ENCODE measurements at places on chromosomes 2 and 18.

DNA sequence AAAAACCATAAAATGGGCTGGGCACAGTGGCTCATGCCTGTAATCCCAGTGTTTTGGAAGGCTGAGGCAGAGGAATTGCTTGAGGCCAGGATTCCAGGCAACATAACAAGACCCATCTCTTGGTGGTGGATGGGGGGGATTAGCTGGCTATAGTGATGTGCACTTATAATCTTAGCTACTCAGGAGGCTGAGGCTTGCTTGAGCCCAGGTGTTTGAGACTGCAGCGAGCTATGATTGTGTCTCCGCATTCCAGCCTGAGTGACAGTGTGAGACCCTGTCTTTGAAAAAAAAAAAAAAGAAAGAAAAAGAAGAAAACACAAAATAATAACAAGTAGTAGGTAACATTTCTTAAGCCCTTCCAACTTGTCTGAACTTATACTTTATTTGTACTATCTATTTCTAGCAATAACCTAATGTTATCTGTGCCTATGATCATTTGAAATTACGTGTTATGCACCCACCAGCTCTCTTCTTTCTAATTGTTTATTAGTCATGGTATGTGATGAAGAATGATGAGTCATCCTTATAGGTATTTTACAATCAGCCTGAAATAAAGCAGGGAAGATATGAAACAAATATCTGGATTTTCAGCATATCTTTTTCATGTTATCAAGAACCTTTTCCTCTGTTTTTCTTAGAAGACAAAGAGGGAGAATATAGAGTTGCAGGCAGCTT, 129.3 kb upstream of the UNC80 start:
- DNase-seq = peak; percentile 30

DNA sequence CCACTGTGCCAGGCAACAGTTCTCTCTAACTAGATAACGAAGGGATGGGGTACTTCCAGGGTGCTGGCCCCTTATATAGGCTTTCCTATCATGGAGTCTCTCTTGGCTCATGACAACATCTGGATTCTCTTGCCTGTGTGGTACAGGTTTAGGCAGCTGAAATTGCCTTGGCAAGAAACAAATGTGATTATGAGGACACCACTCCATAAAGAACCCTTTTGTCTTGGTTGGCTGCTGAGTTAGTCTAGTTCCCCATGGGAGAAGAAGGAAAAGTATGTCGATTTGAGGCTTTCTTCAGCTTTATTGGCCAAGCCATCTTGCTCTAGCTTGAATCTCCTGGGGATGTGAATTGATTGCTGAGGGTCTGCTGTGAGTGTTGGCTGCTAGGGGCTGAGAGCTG, 76.3 kb upstream of the ZCCHC2 start:
- no peak for DNase-seq

DNA sequence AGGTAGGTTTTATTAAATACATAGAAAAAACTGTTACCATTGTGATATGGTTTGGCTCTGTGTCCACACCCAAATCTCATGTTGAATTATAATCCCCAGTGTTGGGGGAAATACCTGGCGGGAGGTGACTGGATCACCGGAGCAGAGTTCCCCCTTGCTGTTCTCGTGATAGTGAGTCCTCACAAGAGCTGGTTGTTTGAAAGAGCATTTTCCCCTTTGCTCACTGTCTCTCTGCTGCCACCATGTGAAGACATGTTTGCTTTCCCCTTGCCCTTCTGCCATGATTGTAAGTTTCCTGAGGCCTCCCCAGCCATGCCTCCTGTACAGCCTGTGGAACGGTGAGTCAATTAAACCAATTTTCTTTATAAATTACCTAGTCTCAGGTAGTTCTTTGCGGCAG, 352.7 kb upstream of the SLC39A10 start:
- DNase-seq = peak; percentile 24

GRCh38 chr2:160651416-160652200, 158.0 kb upstream of the RBMS1 start:
- peak; percentile 48 for DNase-seq

DNA sequence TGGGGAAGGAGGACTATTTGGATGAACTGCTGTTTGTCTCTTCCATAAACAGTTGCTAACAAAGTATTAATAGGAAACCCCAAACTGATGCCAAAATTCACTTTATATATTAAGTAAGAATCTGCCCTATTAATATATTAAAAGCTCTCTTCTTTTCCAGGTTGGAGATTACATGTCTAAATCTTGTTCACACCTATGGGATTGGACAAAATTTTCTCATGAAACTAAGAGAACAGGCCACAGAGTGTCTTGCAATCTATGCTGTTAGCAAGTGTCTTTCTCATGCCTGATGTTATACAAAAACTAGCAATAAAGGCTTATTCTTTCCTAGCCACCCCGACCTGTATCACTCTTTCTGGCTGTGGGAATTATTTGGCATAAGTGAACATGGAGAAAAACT, 18.3 kb downstream of the ZEB2 start:
- DNase-seq = no peak

GRCh38 chr2:192952245-192952644, 757.5 kb upstream of the TMEFF2 start:
- no peak for DNase-seq

GRCh38 chr18:36411745-36412168, 114.2 kb downstream of the FHOD3 start:
- peak; percentile 16 for DNase-seq

All from fibroblast of the aortic adventitia (primary cell).